ENCODE measurements at places on chromosomes 1 and 21.

DNA sequence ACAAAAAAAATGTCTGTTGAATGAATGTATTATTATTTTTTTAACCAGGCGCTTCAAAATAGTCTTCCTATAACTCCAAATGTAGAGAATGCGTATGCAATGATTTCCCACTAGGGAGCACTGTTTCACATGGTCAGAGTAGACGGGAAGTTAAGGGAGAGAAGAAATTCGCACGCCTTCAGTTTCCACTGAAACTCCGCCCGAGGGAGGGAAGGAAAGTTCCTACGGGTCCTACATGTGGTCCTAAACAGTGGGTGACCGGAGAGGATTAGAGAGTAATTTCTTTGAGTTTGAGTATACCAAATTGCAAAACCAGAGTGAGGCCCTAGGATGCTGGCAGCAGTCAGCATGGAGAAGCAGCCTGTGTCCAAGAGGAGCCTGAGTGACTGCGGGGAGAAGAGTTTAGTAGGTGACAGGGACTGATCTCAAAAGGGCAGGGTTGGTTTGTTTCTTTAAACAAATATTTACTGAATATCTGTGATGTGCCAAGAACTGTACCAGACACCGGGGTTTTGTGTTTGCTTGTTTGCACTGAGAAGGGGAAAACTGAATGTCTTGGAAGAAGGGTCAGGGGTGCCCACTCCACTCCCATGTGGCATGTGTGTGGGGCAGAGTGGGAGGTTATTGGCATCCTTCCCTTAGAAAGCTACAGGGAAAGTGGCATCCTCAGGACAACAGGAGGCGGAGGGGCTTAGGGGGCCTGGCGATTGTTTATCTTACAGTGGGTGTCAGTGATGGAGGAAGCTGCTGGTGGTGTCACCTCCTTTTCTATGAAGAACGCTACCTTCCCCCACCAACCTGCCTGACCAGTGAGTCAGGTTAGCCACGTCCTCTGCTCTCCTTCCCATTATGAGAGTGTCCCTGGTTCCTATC is 22.8 kb downstream of the RNU5D-1 start:
- DNase-seq, result no peak

DNA sequence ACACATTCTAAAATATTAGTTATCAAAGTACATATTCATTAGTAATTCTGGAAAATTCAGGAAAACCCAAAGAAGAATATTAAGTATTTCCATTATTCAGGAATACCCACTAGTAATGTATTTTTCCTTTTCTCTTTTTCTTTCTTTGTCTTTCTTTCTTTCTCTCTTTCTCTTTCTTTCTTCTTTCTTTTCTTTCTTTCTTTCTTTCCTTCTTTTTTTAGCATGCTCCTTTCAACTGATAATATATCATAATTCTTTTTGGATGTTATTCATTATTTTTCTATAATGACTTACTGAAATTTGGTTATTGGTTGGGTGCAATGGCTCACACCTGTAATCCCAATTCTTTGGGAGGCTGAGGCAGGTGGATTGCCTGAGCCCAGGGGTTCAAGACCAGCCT is 175.6 kb upstream of the RAB4A start:
- no peak for DNase-seq

GRCh38 chr1:117815926-117816325 is 113.5 kb downstream of the GDAP2 start:
- DNase-seq, result no peak

DNA sequence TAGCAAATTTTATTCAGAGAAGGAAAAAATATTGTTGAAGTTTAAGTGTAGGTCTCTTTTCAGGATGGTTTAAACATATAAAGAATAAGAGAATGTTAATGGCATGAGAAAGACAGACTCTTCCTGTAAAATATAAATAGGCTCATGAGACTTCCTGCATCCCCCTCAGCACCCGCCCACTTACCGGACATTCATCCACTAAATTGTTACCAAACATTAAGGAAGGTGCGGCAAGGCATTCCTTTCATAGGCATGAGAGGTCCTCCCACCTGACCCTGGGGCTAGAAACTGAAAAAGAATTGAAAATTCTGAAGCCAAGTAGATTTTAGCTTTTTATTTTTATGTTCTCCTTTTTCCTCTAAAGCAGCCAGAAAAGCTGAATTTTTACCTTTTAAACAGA is 10.6 kb upstream of the USP1 start:
- DNase-seq, result no peak

GRCh38 chr1:27269276-27269675 is 34.8 kb downstream of the WDTC1 start:
- DNase-seq, result no peak

DNA sequence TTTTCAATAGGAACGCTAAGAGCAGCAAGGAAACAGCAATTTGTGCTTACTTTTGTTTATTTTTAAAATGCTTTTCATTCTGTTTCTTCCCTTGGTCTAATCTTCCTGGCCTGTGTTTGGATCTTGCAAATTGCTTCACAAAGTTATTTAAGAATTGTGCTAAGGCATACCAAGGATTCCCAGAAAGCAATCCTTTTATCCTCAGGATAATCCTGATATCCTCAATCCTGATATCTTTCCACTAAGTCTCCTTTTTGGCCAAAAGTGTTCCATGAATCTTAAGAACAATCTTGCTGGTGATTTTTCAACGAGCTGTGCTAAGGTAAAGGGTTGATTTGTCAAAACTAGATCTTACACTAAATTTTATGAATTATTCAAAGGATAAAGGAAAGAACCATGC is 1577.9 kb downstream of the PLA2G4A start:
- no peak for DNase-seq

GRCh38 chr1:7652061-7652460 is 119.0 kb upstream of the VAMP3 start:
- no peak for DNase-seq

DNA sequence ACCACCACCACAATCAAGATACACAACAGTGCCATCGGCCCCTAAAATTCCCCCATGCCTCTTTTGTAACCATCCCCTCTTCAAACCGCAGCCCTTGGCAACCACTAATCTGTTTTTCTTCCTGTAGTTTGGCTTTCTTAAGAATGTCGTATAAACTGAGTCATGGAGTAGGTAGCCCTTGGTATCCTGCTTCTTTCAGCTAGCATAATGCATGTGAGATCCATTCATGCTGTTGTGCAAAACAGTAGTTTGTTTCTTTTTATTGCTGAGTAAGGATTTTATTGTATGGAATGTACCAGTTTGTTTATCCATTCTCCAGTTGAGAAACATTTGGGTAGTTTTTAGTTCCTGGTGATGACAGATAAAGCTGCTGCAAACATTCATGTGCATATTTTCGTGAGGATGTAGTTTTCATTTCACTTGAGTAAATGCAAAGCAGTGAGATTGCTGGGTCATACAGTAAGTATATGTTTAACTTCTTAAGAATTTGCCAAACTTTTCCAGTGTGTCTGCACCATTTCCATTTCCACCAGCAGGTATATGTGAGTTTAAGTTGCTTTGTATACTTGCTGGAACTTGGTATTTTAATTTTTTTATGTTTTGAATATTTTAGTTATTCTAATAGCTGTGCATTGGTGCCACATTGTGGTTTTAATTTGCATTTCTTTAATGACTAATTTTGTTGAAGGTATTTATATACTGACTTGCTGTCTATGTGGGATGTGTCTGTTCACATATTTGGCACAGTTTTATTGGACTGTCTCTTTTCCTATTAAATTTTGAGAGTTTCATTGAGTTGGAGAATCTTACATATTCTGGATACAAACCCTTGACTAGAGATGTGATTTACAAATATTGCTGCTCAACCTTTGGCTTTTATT is 148.4 kb upstream of the MAP1LC3C start:
- DNase-seq, result no peak

DNA sequence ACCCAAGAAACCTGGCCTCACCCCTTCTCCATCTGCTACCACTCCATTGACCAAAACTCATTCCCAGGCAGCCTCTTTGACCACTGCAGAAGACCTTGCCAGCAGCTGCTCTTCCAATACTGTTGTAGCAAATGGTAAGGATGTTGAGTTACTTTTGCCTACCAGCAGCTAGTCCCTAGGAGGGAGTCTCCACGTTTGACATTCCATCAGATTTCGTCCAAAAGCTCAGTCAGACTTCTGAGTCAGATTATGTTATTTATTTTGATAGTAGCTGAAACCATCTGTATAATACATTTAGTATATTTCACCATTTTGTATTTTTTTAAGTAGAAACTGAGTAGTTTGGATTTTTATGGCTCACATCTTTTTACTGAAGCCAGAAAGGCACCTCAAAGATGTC is 51.5 kb upstream of the WNT2B start:
- no peak for DNase-seq

DNA sequence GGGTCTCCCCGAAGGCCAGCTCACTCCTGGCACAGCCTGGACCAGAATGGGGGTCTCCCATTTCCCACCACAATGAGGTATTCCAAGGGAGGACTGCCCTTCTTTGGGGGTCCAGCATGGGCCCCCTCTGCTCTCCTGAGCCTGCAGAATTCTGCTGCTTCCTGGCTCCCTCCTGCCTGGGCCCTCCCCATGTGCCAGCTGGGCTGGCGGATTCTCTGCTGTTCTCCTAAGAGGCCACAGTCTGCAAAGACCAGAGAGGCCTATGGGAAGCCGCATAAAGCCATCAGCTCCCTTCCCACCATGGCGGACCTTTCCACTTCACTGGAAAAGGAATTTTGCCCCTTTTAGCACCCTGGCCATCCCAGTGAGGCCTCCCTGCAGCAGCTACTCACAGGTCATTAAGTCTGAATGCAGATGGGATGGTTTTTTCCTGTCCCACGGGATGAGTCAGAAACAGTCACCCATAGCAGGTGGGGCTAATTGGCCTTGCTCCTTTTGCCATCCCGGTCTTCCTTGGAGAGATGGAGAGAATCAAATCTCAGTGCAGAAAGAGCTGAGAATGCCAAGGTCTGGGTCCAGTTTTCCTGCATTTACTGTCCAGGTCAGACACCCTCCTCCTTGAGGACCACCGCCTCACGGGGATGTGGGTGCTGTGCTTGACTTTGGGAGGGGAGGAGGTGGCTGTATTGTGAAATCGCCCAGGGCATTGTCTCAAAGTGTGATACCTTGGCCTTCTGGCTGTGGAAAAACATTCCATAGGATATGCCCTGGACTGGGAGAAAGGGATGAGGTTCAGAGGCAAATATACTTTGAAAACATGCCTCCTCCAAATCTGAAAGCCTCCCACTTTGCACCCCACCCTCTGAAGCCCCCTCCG is 23.2 kb downstream of the MYBPH start:
- peak; percentile 64 for DNase-seq

DNA sequence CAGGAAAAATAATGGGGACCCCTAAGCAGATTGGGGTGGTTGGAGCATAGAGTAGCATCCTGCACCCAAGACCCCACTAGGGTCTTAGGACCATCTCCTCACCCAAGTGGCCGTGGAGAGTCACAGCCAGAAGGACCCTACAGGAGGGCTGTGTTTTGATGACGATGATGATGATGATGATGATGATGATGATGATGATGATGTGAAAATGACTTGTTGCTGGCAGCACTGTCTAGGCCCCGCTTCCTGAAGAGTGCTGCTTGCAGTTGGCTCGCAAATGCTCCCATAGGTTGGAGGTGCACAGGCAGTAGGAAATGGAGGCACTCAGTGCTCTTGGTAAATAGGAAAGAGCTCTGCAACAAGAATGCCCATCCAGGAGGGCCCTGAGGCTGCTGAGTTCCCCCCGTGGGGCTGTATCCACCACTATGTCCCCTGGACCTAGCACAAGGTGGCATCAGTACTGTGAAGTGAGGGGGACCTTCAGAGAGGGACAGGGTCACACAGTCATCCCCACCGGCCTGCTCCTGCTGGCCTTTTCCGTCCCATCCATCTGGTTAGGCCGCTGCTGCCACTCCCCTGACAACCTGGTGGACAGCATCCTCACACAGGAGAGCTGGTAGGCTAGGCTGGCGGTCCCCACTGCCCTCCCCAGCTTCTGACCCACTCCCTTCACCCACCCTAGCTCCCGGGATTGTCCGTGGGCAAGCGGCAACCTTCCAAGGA is 139.6 kb downstream of the FOXD2 start:
- no peak for DNase-seq

GRCh38 chr1:59367301-59368007 is 70.6 kb downstream of the FGGY start:
- DNase-seq, result no peak

DNA sequence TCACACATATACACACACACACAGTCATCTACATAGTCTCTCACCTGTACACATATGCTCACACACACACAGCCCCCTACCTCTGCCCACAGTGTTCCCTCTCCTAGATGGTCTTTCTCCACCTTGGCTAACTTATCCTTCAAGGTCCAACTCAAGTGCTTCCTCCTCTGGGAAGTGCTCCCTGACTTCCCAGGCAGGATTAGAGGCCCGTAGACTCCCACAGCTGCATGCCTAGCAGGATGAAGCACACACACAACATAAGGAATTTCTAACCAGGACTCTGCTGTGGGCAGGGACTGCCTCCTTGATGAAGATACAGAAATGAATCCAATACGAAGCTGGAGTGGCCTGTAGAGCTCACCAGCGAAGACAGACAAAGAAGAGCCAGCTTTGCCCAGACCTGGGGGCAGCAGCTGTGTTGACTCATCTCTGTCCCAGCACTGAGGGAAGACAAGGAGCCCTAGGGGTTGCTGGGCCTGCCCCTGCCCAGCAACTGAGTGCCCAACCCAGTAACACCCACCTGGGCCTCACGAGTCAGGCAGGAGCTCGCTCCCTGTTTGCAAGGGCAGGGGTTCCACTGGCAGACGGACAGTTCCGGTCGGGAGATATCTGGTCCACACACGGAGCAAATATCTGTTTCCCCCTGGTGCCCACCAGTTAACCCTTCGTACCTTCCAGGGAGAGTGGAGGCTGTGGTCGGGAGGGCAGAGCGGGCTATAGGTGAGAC is 100.8 kb downstream of the DMRTB1 start:
- no peak for DNase-seq

DNA sequence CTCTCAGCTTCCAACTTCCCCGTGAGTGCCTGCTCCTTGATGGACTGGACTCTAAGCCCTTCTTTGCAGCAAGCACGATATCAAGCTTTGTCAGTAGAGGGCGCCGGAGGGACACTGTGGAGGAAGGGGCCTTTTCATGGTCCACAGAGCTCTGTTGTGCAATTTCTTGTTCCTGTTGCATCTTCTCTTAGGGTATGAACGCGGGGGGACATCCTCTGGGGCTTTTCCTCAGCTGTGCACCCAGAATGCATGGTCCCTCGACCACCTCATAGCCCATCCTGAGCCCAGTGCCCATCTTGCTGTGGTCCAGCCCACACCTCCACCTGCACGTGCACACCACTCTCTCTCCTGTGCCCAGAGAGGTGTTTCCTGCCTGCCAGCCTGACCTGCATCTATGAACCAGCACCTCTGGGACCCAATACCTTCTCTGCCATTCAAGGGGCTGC is 556.8 kb downstream of the PTPRU start:
- DNase-seq, result peak; percentile 65
